ENCODE measurements at places on chromosomes 7 and 10.

DNA sequence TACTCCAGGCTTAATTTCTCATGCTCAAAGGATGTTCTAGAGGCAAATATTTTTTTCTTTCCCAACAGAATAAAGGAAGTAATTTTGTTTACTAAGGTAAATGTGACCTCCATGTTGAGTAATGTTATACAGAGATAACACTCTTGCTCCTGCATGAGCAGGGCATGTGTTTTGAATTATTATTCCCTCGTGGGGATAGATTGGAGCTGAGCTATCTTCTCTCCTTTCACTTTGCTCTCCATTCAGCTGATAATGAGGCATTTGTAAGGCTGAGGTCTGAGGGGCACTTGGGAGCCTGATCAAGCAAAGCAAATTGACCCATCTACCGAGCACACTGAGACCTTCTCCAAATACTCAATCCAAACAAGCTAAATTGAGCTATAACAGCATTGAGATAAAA, 50.7 kb upstream of the GHITM start:
- DNase-seq = no peak

DNA sequence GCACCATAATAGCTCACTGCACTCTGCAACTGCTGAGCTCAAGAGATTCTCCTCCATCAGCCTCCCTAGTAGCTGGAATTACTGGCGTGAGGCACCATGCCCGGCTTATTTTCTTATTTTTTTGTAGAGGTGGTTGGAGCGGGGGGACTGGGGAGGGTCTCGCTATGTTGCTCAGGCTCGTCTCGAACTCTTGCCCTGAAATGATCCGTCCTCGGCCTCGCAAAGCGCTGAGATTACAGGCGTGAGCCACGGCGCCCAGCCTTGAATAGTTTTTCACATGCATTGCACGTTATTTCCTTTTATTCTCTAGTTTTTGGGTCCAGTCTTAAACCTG, 526 bp upstream of the LAMTOR4 start:
- DNase-seq = no peak

DNA sequence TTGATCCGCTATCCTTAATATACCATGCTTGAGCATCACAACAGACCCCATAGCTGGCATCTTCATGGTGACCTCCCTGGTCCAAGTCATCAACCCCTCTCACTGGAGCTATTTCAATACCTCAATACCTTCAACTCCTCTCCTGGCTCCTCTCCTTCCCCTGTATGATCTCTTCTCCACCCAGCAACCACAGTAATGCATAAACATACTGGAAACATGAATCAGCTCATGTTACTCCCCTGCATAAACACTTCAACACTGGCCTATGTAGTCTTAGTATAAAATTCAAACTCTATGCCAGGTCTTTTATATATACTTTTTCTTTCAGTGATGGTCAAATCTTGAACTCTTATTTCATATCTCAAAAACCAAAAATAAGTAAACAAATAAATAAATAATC, 31.8 kb upstream of the TMEM273 start:
- no peak for DNase-seq

GRCh38 chr10:26780793-26781601, 79.8 kb downstream of the ABI1 start:
- DNase-seq = peak; percentile 96

DNA sequence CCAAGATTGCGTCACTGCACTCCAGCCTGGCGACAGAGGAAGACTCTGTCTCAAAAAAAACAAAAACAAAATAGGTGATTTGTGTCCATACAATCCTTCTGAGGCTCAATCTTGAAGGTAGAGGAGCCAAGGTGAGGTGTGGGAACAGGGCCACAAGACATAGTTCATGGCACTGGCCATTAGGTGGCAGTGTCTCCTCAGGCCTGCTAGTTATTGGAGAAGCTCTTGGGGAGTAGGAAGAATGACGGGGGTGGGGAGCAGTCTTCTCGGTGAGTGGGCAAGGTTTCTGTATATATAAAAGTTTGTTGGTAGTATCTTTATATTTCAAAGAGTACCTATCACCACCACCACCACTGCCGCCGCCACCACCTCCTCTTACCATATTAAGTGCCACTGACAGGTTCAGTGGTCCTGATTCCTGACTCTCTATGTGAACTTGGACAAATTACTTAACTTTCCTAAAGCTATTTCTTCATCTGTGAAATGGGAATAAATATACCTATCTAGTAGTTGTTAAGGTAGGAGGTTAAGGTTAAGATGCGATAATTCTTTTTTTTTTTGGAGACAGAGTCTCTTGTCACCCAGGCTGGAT, 24.0 kb downstream of the CCSER2 start:
- peak; percentile 61 for DNase-seq

GRCh38 chr10:60722623-60723022, 55.7 kb upstream of the CDK1 start:
- no peak for DNase-seq

DNA sequence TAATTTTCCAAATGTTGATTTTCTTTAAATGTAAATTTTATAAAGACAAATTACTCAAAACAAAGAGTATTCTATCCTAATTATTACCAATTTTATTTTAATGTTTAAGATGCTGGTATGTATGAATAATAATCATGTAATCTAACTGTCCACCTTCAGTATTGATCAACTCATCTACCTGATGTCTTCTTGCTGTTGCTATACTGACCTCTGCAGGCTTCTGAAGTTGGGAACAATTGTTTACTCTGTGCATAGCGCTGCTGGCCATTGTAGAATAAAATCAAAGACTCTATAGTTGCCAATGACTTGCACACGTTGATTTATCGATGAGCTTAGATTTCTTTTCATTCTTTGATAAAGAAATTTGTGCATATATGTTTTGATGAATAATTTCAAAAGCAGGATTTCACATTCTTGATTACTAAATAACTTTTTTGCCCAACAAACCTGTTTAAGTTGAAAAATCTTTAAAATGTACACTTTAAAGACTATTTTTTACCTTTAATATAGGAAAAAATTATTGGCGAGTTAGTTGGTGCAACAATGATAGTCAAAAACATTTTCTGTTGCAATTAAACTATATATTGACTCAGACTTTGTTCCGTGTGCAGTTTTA, 282.3 kb downstream of the TFEC start:
- no peak for DNase-seq

GRCh38 chr10:132232023-132232951, 45.5 kb downstream of the DPYSL4 start:
- no peak for DNase-seq

GRCh38 chr7:82925331-82925730, 237.4 kb downstream of the PCLO start:
- no peak for DNase-seq

- DNase-seq = no peak
Observed at GRCh38 chr7:117225536-117225935, 97.3 kb downstream of the WNT2 start.

GRCh38 chr7:1662101-1662500, 8.0 kb upstream of the ELFN1 start:
- no peak for DNase-seq

DNA sequence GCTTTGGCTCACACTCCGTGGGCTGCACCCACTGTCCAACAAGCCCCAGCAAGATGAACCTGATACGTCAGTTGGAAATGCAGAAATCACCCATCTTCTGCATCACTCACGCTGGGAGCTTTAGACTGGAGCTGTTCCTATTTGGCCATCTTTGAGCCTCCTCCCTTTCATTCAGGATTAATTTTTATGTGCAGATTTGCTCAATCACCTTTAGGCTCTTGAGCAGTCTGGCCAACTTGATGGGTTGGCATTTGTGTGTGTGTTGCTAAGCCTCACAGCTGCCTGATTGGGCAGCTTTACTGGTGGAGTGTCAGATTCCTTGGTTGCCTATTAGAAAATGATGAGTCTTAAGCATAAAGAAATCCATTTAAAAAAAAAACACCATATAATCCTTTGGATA, 236.1 kb downstream of the KIF20B start:
- no peak for DNase-seq
